ENCODE measurements at places on chromosomes 13 and 19.

GRCh38 chr19:19554074-19555023, 16.3 kb downstream of the CILP2 start:
- DNase-seq = peak; percentile 34

GRCh38 chr13:41813426-41813825, 147.5 kb downstream of the VWA8 start:
- DNase-seq = peak; percentile 61

DNA sequence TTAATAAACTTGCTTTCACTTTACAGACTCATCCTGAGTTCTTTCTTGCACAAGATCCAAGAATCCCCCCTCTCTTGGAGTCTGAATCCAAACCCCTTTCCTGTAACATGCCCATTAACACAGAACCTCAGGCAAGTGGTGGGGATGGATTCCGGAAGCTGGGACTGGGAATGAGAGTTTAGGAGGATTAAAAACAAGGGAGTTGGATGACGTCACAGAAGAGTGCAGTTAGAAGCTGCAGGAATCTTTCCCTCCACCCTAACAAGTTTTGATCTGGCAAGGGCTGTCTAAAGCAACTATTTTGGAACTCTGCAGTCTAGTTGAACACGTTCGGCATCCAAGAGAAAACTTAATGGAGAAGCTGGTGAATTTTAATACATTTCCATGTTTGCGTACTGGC, 48.2 kb upstream of the PEPD start:
- no peak for DNase-seq

DNA sequence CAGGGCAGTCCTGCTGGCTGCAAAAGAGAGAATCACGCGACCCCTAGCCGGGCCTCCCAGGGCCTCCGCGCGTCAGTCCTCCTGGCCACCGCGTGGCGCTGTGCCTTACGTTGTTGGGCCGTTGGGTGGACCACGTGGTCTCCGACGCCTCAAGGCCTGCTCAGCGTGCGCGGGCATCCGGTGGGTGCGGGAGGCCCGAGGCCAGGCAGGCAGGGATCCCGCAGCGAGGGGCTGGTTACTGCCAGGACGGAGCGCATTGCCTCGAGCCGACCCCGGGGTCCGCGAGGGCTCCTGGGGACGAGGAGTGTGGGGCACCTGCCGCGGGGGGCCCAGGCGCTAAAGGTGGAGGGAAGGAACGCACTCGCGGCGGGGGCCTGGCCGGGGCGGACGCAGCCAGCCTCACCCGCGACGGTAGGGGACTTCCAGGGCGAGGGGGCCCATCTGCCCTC, at the start of gene TDRD12:
Gene TDRD12, plus strand, starts transcription at position 157 of the 449 bp plus-strand sequence. CDS start 306 bp downstream, outside the sequence.
- no peak for DNase-seq

DNA sequence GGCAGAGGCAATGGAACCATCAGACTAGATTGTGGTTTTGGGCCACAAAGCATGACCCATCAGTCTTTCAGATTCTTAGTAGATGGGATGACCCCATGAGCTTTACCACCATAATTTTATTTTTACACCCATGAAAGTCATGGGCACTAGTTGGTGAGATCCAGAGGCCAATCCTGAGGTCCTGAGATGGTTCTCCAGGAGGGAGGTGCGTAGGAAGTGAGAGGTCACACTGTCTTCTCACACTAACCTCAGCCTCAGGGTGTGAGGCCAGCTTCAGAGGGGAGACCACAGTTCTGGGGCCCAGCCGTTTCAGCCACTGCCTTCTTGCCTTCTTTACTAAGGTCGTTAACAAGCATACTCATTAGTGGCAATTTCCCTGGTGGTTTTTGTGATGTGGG, 106.4 kb downstream of the AKAP11 start:
- no peak for DNase-seq

DNA sequence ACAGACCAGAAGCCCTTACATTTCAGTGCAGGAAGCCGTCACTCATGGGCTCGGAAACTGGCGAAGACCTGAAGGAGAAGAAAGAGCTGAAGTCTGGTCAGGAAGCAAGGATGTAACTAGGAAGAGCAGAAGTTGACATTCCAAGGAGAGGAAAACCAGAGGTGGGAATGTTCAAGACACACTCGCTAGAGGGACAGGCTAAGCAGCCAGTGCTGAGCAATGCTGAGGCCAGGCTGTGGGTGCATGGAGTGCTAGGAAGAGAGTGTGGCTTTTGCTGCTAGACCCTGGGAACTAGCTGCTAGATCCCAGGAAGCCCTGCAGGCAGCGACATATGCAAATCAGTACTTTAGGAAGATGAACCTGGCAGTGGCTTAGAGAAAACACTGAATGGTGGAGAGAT, 12.1 kb upstream of the URAD start:
- no peak for DNase-seq

GRCh38 chr19:47641891-47642485, 33.1 kb downstream of the BICRA start:
- peak; percentile 67 for DNase-seq

DNA sequence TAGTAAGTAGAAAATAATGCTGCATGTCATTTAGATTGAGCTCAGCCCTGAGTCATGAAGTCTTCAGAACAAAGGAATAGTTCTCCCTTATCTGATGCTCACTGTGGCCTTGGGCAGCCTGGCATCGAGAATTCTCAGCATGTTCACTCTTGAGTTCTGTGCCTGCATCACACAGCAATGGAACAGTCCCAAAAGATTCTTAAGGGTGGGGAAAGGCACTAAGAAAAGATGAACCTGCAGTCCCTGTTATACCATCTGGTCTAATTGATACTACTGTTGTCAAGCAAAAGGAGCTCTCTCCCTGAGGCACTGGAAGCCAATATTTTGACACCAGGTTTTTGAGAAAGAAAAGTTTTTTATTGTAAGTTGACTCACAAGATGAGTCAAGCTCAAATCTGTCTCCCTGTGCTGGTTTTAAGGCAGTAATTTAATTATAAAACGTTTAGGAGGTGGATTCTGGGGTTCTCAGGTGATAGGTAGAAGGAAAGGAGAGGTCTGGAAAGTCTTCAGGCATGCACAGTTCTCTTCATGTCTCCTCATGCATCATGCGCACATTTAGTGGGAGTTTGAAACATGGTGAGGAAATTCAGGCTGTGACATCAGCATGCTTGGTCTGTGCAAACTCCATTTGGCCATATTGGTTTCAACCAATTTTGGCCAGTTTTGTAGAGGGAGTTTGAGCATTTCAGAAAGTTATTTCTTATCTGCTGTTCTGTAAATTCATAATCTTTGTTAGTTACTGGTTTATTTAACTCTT, 38.1 kb upstream of the ZNF766 start:
- DNase-seq = peak; percentile 43

GRCh38 chr13:100091391-100091790, 2.5 kb downstream of the PCCA start:
- DNase-seq = no peak

- DNase-seq = no peak
These were observed at the start of gene ELAVL3 for GRCh38 chr19:11480715-11481533. ELAVL3 (minus strand) TSS chr19:11481046; CDS start chr19:11480608, 438 bp downstream.

GRCh38 chr19:2823646-2824045, 4.0 kb downstream of the ZNF554 start:
- no peak for DNase-seq

GRCh38 chr19:18865973-18866799, 29.8 kb downstream of the CERS1 start:
- peak; percentile 20 for DNase-seq

DNA sequence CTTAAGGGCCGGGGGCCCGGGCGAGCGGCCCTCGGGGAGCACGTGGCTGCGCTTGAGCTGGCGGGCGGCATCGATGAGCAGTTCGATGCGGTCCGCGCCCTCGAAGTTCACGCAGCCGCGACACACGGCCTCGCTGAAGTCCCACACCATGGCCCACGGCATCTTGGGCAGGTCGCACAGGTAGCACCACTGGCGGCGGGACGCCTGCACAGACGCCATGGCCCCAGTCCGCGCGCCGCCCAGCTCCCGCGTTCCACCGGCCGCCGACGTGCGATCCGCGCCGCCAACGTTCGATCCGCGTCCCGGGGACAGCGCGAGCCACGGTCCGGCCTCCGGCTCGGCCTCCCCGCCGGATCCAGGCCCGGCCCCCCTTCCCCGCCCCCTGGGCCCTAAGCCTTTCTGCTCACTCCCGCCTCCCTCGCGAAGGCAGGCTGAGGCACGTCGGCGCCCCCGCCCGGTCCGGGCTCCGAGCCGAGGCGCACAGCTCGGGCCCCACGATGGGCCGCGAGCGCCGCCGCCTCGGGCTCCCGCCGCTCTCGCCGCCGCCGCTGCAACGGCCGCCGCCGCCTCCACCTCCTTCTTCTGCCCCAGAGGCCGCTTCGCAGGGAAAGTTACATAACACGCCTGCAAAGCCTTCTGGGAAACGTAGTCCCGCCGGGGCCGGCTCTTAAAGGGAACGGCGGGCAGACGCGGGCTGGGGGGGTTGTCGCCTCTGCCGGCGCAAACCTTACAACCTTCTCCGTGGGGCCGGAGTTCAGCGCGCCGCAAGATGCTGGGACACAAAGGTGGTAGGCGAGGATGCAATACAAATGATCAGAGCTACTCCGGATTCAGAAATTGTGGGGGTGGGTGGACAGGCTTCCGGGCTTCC, at the start of gene IRF2BP1:
Gene IRF2BP1, minus strand, starts transcription at position 586 of the 871 bp plus-strand sequence. Its CDS starts 367 bp downstream, at position 219.
- DNase-seq = peak; percentile 89

- no peak for DNase-seq
These were observed 1.5 kb downstream of the GNA11 start for GRCh38 chr19:3095441-3096191.

GRCh38 chr19:16325641-16326400, 1.2 kb downstream of the KLF2 start:
- no peak for DNase-seq

DNA sequence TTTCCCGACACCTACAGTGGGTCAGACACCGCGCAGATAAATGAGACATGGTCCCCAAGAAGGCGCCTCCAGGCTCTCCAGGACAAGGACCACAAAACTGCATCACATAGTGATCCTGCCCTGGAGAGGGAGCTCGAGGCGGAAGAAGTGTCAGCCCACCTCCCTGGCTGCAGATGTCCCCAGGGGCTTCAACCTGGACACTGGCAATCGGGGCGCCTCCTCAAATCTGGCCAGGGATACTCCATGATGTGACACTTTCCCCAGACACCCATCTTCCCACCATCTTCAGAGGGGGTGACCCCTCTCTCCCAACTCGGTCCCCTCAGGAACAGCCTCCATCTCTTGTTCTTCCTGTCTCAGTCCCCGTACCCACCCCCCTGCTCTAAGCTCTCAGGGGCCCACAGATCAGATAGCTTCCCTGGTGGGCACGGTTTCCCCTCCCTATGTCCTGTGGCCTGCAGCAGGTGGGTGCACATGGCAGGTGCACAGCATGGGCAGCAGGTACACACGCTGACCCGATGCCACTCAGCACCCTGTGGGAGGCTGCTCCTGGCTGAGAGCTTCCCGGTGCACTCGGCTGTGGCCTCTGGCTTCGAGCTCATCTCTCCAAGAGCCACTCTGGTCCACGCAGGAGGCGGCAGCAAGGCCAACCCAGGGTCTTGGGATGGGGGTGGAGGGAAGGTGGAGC, 61.2 kb downstream of the PEPD start:
- no peak for DNase-seq

DNA sequence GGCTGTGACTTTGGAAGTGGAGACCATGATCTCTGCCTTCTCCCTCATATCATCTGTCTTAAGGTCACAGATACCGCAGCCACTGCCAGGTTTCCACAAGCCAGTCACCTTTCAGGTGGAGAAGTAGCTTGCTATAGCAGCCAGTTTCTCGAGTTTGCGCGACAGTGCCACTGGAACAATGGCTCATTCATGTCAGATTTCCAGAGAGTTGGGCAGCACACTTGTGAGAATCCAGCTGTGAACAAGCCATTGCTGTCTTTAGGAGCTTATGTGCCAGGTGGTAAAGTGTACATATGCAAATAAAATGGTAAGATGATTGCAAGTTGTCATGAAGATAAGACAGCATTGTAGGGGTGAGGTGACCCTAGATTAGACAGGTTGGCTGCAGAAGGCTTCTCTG, 22.3 kb downstream of the GARRE1 start:
- no peak for DNase-seq

- peak; percentile 68 for DNase-seq
These were observed 8.7 kb downstream of the SHKBP1 start for GRCh38 chr19:40585241-40585981.

DNA sequence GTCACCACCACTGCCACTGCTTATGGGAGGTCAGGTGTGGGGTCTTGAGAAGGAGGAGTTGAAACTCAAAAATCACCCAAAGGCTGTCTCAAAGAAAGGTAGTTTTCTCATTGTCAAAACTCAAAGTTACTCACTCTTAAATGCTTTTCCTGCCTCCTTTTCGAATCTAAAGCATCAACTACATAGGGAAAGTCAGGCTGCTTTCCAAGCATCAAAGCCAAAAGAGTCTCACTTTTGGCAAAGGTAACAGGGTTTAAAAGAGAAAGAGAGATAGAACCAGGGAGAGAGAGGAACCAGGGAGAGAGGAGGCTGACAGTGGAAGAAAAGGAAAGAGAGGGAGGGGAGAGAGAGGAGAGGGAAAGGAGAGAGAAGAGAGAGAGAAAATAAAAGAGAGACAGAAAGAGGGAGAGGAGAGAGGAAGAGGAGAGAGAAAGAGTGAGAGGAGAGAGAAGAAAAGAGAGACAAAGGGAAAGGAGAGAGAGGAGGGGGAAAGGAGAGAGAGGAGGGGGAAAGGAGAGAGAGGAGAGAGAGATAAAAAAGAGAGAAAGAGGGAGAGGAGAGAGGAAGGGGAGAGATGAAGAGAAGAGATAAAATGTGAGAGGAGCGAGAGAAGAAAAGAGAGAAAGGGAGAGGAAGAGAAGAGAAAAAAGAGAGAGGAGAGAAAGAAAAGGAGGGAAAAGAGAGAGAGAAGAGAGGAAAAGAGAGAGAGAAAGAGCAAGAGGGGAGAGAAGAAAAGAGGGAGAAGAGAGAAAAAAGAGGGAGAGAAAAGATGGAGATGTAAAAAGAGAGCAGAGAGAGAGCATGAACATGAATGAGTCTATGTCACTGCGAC, 262.0 kb upstream of the TSHZ3 start:
- no peak for DNase-seq

GRCh38 chr13:112071723-112072533, 5.0 kb downstream of the SOX1 start:
- no peak for DNase-seq

DNA sequence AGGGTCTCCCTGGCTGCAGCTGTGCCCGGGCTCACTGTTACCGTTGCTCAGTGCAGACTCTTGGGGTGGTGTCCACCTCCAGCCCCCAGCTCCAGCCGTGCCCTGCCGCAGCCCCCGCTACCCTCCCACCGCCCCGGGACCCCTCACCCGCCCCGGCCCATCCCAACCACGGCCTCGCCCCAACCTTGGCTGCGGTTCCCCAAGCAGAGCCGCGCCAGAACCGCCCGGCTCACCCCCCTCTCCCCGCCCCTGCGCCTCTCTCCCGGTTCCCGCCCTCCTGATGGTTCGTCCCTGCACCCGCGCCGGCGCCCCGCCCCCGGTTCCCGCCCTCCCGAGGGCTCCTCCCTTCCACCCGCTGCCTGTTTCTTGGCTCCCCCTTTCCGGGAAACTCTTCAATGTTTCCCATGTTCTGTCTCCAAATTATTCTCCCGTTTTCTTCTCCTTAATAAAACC, 40.3 kb downstream of the ANKRD10 start:
- DNase-seq = peak; percentile 52

GRCh38 chr13:111482126-111482525, 161.7 kb downstream of the TEX29 start:
- no peak for DNase-seq

- peak; percentile 25 for DNase-seq
These were observed 3.0 kb downstream of the SLC15A1 start for GRCh38 chr13:98749501-98749900.
